ENCODE measurements at places on chromosomes 4 and X. TPM values are rescaled to one million over a fixed set of nuclear protein-coding genes. Genes with fewer than 3 reads are reported as not detected.

KLHL4 gene
- polyA plus RNA-seq = 23.4 TPM

NKAP gene
- polyA plus RNA-seq = 7.7 TPM

ETDA gene
- not detected for polyA plus RNA-seq

KCTD8 gene
- polyA plus RNA-seq = 0.15 TPM

CXCL6 gene
- not detected for polyA plus RNA-seq

PIM2 gene
- 1.8 TPM for polyA plus RNA-seq

ARSJ gene
- 7.3 TPM for polyA plus RNA-seq

ZNF674 gene
- polyA plus RNA-seq = 3.6 TPM

RAB33B gene
- polyA plus RNA-seq = 10.3 TPM

ARHGAP36 gene
- 382 TPM for polyA plus RNA-seq

ENPP6 gene
- polyA plus RNA-seq = 11.3 TPM

HOPX gene
- 47.7 TPM for polyA plus RNA-seq

ERVMER34-1 gene
- 0.99 TPM for polyA plus RNA-seq

RAB40AL gene
- not detected for polyA plus RNA-seq

CA5B gene
- 5.7 TPM for polyA plus RNA-seq

GPRASP1 gene
- polyA plus RNA-seq = 12.2 TPM

NR3C2 gene
- 16.0 TPM for polyA plus RNA-seq

CXCL1 gene
- polyA plus RNA-seq = not detected

NXF2B gene
- polyA plus RNA-seq = not detected

TMEM150C gene
- polyA plus RNA-seq = 2.1 TPM

TRPC5OS gene
- 0.19 TPM for polyA plus RNA-seq

DKK2 gene
- polyA plus RNA-seq = 22.6 TPM

H2AZ1 gene
- 230 TPM for polyA plus RNA-seq

VSIG4 gene
- polyA plus RNA-seq = 14.8 TPM

EIF2S3 gene
- polyA plus RNA-seq = 122 TPM

BST1 gene
- 3.1 TPM for polyA plus RNA-seq

IL2RG gene
- 3.3 TPM for polyA plus RNA-seq

NKX6-1 gene
- not detected for polyA plus RNA-seq

MAGEC1 gene
- not detected for polyA plus RNA-seq

RTL9 gene
- polyA plus RNA-seq = 2.5 TPM

F9 gene
- not detected for polyA plus RNA-seq

SOX3 gene
- polyA plus RNA-seq = 0.09 TPM

SORBS2 gene
- polyA plus RNA-seq = 33.8 TPM

JAKMIP1 gene
- not detected for polyA plus RNA-seq

CFAP47 gene
- not detected for polyA plus RNA-seq

CITED1 gene
- polyA plus RNA-seq = 10.6 TPM

ETFDH gene
- 29.7 TPM for polyA plus RNA-seq

FGF16 gene
- 3.9 TPM for polyA plus RNA-seq

FGF2 gene
- polyA plus RNA-seq = 7.6 TPM

FGF5 gene
- polyA plus RNA-seq = 1.1 TPM

DTHD1 gene
- polyA plus RNA-seq = not detected

CENPVL1 gene
- not detected for polyA plus RNA-seq

CXXC4 gene
- polyA plus RNA-seq = 3.9 TPM

HSD17B13 gene
- polyA plus RNA-seq = 0.30 TPM

MID2 gene
- 8.7 TPM for polyA plus RNA-seq

MTMR8 gene
- polyA plus RNA-seq = 1.6 TPM

TBC1D9 gene
- 15.9 TPM for polyA plus RNA-seq

TCEAL2 gene
- polyA plus RNA-seq = 0.86 TPM

PLAC8 gene
- 2.5 TPM for polyA plus RNA-seq

VCX2 gene
- polyA plus RNA-seq = not detected

SPANXC gene
- polyA plus RNA-seq = not detected

CDKL5 gene
- polyA plus RNA-seq = 4.5 TPM

CRLF2 gene
- polyA plus RNA-seq = not detected

HMGN5 gene
- 10.0 TPM for polyA plus RNA-seq

RCHY1 gene
- polyA plus RNA-seq = 30.7 TPM

PHKA1 gene
- 3.3 TPM for polyA plus RNA-seq

Measured in muscle of back (tissue), 13 donors.